ENCODE measurements at places on chromosomes 1 and 21. TPM values are rescaled to one million over a fixed set of nuclear protein-coding genes. Genes with fewer than 3 reads are reported as not detected.

Gene BLACAT1
- 0.98 TPM for total RNA-seq

Gene NPHS2
- total RNA-seq = not detected

Gene CADM3
- total RNA-seq = 23.8 TPM

Gene KISS1
- not detected for total RNA-seq

DNA sequence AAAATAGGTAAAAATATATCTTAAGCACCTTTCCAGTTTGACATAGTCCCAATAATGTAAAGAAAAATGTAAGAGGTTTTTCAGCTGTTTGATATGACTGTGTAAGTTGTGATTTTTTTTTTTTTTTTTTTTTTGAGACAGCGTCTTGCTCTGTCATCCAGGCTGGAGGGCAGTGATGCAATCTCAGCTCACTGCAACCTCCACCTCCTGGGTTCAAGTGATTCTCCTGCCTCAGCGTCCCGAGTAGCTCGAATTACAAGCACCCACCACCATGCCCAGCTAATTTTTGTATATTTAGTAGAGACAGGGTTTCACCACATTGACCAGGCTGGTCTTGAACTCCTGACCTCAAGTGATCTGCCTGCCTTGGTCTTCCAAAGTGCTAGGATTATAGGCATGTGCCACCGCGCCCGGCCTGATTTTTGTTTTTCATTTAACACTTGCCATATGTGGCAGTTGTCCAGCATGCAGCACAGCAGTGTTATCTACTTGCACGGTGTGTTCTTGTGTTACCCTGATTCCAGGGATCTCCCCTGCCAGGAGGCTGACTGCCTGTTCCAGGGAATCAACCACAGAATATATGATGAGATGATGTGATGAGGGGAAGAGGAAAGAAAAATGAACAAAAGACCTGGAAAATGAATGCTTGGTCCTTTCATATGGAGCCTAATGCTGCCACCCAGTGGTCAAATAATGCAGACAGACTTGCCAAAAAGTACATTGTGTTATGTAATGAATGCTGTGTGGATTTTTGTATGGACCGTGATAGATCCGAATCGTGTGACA, 79.0 kb downstream of the RAVER2 start:
- no peak for DNase-seq
- no peak overlapping the region for H3K4me3 ChIP-seq
- H3K27me3 ChIP-seq = no peaks in the 10 kb centered on the region
- no peak overlapping the region for H3K27ac ChIP-seq
- H3K4me1 ChIP-seq = no peaks in the 10 kb centered on the region

GRCh38 chr1:58310881-58311280, 235.6 kb downstream of the OMA1 start:
- no peak for DNase-seq
- no peak overlapping the region for H3K4me3 ChIP-seq
- H3K27me3 ChIP-seq = no peaks in the 10 kb centered on the region
- H3K36me3 ChIP-seq = no peaks in the 10 kb centered on the region
- no peak overlapping the region for H3K27ac ChIP-seq

DNA sequence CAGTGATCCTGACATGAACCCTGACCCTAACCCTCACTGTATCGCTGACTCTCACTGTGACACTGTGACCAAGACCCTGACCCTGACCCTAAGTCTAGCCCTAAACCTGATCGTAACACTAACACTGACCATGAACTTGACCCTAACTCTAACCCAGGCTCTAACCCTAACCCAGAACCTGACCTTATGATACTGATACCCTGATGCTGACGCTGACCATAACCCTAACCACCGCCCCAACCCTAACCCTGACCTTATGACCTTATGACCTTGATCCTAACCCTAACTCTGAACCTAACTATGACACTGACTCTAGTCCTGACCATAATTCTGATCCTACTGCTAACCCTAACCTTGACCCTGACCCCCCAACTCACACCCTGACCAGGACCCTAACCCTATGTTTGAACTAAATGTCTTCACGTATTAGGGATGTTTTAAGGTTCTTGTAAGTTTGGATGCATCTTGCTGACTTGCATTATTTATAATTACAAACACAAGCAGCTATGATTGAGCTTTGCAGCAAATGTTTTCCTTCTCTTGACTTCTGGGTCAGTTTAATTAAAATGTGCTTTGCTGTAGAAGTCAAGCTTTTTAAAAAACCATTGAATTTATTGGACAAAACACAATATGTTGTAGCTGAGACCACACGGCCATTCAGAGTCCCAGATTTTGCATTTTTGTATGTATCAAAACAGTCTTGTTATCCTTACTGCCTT, 23.9 kb upstream of the PRSS38 start:
- H3K36me3 ChIP-seq = no peaks in the 10 kb centered on the region
- H3K4me3 ChIP-seq = no peak overlapping the region
- H3K27ac ChIP-seq = no peak overlapping the region
- no peak for DNase-seq
- H3K4me1 ChIP-seq = peaks cover 52% of the 10 kb centered on the region
- H3K27me3 ChIP-seq = no peaks in the 10 kb centered on the region

- H3K4me1 ChIP-seq = peaks cover 9% of the 10 kb centered on the region
- no peaks in the 10 kb centered on the region for H3K27me3 ChIP-seq
- no peak for DNase-seq
- H3K36me3 ChIP-seq = no peaks in the 10 kb centered on the region
Measured at GRCh38 chr1:43673261-43673660, 23.3 kb downstream of the KDM4A start.

GRCh38 chr1:194024659-194025058, 838.2 kb upstream of the B3GALT2 start:
- no peak overlapping the region for H3K4me3 ChIP-seq
- no peak for DNase-seq
- no peaks in the 10 kb centered on the region for H3K36me3 ChIP-seq

- no peak overlapping the region for H3K4me3 ChIP-seq
- peaks cover 82% of the 10 kb centered on the region for H3K4me1 ChIP-seq
- no peak for DNase-seq
- H3K27me3 ChIP-seq = no peaks in the 10 kb centered on the region
- H3K27ac ChIP-seq = peak overlapping the region; percentile 99
- H3K36me3 ChIP-seq = no peaks in the 10 kb centered on the region
Measured at GRCh38 chr1:112702067-112702395, 4.9 kb downstream of the RHOC start.

GRCh38 chr21:15031790-15032357, 32.9 kb downstream of the NRIP1 start:
- H3K36me3 ChIP-seq = no peaks in the 10 kb centered on the region
- H3K27ac ChIP-seq = no peak overlapping the region
- no peak overlapping the region for H3K4me3 ChIP-seq
- H3K27me3 ChIP-seq = no peaks in the 10 kb centered on the region

DNA sequence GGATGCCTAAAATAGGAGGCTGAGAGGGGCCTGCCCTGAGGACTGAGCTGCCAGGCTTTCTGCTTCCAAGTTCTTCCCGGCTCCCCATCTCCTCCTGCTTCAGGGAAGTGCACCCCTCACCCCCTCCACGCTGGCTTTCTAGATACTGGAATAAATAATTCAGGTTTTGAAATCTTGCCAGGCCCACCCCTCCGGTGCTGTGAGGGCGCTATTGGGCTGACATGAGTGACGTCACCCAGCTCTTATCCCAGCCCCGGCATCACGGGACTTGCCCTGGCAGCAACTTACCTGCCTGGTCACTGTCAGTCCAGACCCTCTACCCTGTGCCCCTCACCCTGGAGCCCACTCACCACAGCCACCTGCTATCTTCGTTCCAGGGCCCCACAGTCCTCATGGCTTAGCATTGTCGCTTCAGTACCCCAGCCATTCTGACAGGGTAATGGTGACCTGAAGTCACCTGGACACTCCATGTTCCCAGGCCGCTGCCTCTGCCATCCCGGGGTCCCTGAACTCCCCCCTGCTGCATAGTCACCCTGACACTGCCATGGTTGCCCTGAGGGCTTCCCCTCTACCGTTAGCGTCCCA, 819 bp upstream of the GPR3 start:
- peak overlapping the region; percentile 59 for H3K4me3 ChIP-seq
- no peaks in the 10 kb centered on the region for H3K36me3 ChIP-seq
- DNase-seq = no peak

DNA sequence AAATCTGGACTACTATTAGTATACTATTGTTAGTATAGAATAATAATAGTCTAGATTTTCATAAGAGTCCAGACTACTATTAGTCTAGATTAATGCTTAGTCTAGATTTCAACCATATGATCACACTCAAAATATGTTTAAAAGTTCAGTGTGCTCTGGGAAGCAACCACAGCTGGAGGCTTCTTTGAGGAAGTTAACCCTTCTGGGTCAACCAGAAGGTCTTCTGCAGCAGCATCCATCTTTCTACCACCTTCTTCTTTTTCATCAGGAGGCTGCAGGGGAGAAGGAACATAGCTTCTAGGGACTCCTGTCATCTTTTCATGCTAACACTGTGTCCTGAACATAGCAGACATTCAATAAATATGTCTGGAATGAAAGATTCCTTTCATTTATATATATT, 51.2 kb upstream of the DNAJC6 start:
- no peak overlapping the region for H3K27ac ChIP-seq
- H3K27me3 ChIP-seq = no peaks in the 10 kb centered on the region
- H3K36me3 ChIP-seq = no peaks in the 10 kb centered on the region
- peaks cover 18% of the 10 kb centered on the region for H3K4me1 ChIP-seq
- no peak overlapping the region for H3K4me3 ChIP-seq
- no peak for DNase-seq

- no peaks in the 10 kb centered on the region for H3K27me3 ChIP-seq
- no peak overlapping the region for H3K27ac ChIP-seq
- H3K36me3 ChIP-seq = no peaks in the 10 kb centered on the region
- no peak for DNase-seq
Measured at GRCh38 chr1:19622204-19622603, 21.9 kb upstream of the NBL1 start.
